Activated CD8-positive, alpha-beta memory T cell treated with anti-CD3 and anti-CD28 coated beads for 1 hour (primary cell): ENCODE measurements at places on chromosomes 11 and 22.

GRCh38 chr11:11618973-11619435 is 2.8 kb downstream of the GALNT18 start:
- no peak for DNase-seq

- no peak for DNase-seq
Observed at GRCh38 chr11:83282084-83282716, 4.0 kb downstream of the CCDC90B start.

GRCh38 chr11:33970984-33971466 is 79.1 kb upstream of the LMO2 start:
- no peak for DNase-seq

DNA sequence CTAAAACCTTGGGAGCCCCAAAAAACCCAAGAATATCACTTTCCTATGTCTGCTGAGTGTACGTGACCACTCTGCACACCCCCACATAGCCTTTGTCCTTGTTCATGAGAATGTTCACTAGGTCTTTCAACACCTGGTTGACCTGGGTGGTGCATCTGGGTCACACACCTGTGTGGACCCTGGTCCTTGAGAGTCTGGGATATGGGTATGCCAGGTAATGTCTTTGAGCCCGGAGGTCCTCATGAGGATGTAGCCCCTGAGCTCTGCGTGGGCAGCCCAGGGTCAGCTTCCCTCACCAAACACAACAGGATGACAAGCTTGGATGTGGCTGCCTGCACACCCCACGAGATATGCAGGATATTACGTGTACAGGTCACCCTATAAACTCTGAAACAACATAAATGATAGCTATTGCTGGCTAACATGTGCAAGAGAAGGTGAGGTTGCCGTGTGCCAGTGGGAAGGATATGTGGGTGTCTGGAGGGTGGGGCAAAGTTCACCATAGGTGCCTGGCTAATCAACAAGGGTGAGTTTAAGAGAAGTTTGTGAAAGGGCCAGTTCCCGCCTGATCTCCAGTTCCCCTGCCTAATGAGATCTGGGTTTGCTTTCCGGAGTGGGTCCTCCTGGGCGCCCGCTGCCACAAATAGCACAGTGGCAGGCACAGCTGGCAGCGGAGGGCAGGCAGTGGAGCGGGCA is 1.4 kb upstream of the PPARA start:
- no peak for DNase-seq

DNA sequence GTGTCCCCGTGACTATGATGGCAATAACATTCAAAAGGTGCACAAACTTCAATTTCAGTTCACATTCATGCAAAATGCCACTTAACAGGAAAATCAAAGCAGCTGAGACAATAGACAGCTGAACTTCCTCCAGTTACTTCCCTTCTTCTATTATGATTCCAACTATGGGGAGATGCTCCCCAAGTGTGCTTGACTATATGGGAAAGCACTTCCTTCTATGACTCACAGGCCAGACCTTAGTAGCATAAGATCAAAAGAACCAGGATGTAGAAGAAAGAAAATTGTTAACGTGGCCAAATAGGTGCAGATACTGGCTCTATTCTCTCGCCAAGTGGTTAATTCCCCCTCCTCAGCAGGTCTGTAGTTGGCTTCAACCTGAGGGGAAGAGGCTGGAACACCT is 7.8 kb upstream of the FAT3 start:
- no peak for DNase-seq
